T-helper 22 cell (primary cell): ENCODE measurements at places on chromosomes 3 and 15.

DNA sequence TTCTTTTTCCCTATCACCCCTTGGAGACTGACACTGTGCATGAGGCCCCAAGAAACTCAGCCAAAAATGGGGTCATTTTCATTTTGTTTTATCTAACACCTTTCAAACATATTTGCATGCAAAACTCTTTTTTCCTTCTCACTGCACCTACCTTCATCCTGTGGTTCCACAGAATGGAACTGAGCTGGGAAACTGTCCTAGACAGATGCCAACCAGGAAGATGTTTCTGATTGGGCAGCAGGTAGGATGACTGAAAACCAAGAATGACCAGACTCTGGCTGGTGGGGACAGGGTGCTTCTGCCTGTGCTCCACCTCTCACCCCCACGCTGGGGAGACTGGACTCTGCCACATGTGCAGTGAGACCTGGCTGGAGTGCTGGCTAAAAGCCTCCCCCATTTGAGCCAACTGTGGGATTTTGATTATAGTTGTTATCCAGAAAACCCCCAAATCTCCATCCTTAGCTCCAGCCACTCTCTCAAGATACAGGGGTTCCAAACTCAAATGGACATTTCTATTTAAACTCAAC lies 5.2 kb downstream of the PPIB start:
- DNase-seq = no peak

GRCh38 chr3:81302045-81302444 lies 459.4 kb downstream of the GBE1 start:
- DNase-seq = no peak

- no peak for DNase-seq
These were observed 190.1 kb downstream of the FAM43A start for GRCh38 chr3:194875581-194876402.

DNA sequence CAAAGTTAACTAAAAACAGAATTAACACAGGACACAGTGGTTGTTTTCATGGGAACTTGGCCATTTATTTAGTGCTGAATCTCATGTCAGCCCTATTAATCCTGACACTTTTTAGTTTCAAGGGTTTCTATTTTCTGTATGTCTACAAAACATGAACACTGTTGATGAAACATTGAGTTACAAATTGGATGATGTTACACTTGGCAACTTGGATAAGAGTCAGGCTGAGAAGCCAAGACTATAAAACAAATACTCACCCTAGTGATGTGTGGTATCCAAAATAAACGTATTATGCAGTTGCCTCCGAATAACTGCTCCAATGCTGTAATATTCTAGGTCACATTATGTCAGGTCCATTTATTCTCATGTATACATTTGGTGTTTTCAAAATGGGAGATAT lies 349.6 kb downstream of the ZIC1 start:
- no peak for DNase-seq

- DNase-seq = no peak
These were observed 153.9 kb downstream of the PCCB start for GRCh38 chr3:136404056-136404455.

- no peak for DNase-seq
These were observed 1.8 kb downstream of the SMAD3 start for GRCh38 chr15:67066959-67067853.

GRCh38 chr15:58544756-58545155 lies 113.0 kb downstream of the LIPC start:
- DNase-seq = no peak

- no peak for DNase-seq
These were observed 138.4 kb downstream of the SST start for GRCh38 chr3:187531831-187532230.

DNA sequence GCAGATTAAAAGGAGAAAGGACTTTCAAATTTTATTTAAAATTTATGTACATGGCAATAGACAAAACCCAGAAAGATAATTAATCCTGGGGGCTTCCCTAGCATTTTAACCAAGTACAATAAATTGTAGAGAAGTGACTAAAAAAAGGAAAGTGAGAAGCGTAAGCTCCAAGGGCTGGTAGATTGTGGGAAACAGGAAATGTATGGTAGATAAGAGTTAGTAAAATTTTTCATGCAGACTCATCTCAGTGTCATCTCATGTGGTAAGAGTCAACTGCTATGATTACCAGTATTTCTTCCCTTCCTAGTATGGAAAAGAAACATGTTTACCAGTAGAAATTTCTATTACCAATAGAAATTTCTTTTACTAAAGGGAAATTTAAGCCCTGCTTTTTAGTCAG lies 464.3 kb upstream of the AGTR1 start:
- no peak for DNase-seq

DNA sequence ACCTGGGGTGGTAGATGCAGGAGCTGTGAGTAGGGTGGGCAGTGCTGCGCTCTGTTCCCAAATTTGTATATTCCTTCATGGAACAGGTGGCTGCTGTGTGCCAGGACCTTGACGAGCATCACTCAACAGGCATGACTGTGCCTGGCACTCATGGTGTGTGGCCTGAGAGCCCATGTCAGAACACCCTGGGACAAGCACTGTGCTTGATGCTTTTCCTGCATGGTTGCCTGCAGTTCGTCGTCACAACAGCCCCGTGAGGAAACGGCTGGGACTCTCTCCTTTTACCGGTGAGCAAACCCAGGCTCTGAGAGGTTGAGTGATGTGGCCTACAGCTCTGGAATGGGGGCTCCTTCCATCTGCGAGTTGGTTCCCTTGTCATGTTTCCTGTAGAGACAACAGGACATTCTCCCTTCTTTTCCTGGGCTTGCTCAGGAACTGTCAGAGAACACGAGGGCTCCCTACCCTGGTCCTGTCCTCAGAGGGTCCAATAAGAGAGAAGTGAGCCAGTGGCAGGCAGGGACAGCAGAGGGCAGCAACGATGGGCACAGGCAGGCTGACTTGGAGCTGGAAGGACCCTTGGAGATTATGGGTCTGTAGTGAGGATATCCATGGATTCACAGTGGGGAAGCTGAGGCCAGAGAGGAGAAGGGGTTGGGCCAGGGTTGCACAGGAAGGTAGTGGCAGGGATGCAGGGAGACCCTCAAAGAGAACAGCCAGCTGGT lies 37.4 kb downstream of the PRKCD start:
- DNase-seq = no peak

- no peak for DNase-seq
These were observed 148.5 kb upstream of the NAALADL2 start for GRCh38 chr3:174710612-174711011.

DNA sequence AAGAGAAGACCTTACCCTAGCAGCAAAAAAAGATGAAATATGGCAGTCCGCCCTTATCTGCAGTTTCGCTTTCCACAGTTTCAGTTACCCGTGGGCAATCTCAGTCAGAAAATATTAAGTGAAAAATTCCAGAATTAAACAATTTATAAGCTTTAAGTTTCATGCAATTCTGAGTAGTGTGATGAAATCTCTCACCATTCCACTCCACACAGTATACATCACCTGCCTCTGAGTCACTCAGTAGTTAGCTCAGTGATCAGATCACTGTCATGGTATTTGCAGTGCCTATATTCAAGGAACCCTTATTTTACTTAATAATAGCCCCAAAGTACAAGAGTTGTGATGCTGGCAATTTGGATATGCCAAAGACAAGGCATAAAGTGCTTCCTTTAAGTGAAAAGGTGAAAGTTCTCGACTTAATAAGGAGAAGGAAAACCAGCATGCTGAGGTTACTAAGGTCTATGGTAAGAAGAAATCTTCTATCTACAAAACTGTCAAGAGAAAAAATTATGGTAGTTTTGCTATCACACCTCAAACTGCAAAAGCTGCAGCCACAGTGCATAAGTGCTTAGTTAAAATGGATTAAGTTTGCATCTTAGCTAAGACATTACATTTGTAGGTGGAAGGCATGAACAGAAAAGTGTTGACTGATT lies 48.1 kb downstream of the HSPBAP1 start:
- DNase-seq = no peak

- no peak for DNase-seq
These were observed 3.6 kb downstream of the BCL6 start for GRCh38 chr3:187741403-187742350.

GRCh38 chr3:130963878-130964277 lies 62.7 kb downstream of the ASTE1 start:
- no peak for DNase-seq

- DNase-seq = no peak
These were observed 145.4 kb upstream of the PROK2 start for GRCh38 chr3:71930056-71930991.

- DNase-seq = no peak
These were observed 215.6 kb upstream of the RBMS3 start for GRCh38 chr3:29065211-29065785.

DNA sequence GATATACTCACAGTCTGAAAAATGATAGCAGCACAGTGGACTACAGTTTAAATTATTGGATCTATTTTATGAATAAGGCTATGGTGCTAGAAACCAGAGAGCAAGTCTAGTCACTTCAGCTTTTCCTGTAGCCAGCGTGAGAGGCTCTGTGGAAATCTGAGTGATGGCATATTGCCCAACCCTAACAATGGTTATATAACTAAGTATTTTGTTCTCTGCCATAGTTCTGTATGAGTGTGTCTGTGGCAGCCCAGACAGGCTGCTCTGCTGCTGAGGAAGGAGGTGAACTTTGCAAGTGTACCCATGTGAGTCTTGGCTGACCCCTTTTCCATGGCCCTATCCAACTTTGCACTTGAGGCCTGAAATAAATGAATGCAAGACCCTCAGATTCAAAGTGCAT lies 105.7 kb downstream of the LRTM1 start:
- DNase-seq = no peak

GRCh38 chr15:93049914-93050578 lies 39.0 kb downstream of the RGMA start:
- DNase-seq = no peak

GRCh38 chr3:141076036-141076773 lies 25.1 kb downstream of the SPSB4 start:
- no peak for DNase-seq

DNA sequence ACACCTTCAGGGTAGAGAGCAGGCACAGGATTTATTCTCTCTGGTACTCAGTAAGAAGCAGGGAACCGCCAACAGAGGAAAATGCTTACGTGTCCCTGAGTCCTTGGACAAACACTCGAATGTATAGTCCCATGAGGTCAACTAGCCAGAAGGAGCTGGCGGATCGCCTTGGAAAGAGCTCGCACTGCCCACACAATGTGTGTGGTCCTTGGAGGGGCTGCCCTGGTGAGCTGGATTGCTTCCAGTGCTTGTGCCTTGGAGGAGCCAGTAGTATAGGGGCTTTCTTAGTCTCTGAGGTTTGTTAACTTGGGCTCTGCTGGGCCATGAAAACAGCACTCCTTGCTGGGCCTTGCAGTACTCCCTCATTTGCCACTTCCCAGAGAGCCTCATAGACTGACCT lies 40.7 kb upstream of the VILL start:
- no peak for DNase-seq

DNA sequence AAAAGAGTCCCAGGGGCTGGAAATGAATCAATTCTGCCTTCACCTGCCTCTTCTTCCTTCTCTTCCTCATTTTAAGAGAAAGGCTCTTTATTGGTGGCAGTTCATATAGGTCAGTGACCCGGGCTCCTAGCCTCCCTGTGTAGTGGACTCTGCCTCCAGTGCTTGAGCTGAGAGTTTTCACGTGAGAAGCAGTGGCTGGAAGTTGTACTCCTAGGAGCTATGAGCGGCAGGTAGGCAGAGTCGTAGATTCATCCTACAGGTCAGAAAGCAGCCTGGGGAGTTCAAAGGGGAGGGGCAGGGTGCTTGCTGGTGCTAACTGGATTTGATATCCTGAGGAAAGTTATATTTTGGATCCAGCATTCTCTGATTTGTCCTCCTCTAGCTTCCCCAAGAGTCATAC lies 101.1 kb downstream of the RPLP1 start:
- no peak for DNase-seq

- no peak for DNase-seq
These were observed 41.5 kb downstream of the LYZL4 start for GRCh38 chr3:42368861-42369260.

GRCh38 chr15:29623116-29623639 lies 199.1 kb downstream of the TJP1 start:
- no peak for DNase-seq

DNA sequence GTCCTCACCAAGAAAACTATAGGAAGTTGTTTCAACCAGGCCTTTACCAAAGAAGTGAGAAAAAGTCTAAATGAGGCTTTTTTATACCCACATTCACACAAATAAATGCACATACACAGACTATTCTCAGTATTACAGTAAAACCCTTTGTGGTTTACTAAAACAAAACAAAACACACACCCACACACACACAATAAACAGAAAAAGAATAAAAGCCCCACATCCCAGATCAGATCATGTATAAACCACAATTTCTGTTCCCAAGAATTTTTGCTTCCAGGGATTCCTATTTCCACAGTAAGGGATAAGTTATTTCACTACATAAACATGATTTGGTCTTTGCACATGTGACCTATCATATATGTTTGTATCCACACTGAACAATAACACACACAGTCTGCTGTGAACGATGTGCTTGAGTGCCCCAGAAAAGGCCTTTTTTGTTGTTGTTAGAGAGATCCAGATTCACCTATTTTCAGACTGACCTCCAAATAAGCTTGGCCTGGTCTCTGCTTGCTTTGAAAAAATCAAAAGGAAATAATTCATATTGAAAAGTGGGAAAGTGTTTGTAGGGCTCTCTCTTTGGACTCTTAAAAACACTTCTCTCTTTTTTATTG lies 283.4 kb upstream of the ATP11B start:
- no peak for DNase-seq

DNA sequence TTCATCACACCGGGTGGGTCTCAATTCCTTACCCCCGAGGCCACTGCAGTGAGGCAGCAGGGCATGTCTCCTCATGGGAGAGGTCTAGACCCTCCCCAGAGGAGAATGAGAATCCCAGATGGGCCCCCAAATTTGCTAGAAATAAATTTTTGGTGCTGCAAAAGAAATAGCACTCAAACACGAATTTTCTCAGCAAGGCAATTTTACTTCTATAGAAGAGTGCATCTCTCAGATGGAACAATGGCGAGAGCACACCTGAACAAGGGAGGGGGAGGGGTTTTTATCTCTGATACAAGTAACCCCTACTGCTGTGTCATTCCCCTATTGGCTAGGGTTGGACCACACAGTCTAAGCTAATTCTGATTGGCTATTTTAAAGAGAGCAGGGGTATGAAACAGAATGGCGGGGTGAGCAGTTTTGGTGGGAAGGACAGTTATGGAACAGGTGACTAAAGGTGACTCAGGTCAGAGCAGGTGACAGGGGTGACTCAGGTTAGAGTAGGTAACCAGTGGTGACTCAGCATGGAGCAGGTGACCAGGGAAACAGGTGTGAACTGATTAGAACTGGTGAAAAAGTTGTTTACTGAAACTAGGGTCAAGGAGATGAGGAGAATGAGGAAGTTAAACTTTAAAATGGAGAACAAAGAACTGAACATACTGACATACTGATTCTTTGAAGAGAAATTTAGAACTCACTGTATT lies 93.0 kb upstream of the WNT7A start:
- DNase-seq = no peak

- no peak for DNase-seq
These were observed 16.1 kb upstream of the TATDN2 start for GRCh38 chr3:10232137-10232536.

GRCh38 chr3:164113371-164114332 lies 964.6 kb downstream of the SI start:
- no peak for DNase-seq

DNA sequence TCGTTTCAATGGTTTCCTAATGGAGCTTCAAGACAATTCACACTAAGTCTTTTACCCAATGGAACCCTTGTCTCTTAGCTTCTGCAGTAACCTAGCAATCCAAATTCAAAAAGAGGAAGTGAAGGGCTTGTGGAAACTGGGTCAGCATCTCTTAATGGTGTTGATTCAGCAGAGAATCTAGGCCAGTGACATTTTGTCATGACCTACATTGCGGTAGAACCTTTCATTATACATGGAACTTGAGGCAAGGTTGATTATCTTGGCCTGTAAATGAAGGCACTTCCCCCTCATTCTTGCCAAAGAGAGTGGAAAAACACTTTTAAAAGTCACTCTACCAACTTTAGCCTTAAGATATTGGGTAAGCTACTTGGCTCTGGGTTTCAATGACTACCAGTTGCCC lies 42.8 kb downstream of the C2CD4B start:
- no peak for DNase-seq
